ENCODE measurements at places on chromosomes 2 and 18.

GRCh38 chr18:59455728-59456276 is 96.7 kb upstream of the LMAN1 start:
- DNase-seq, result no peak

- no peak for DNase-seq
Measured at GRCh38 chr18:77113361-77114151, 19.0 kb downstream of the MBP start.

- no peak for DNase-seq
Measured at GRCh38 chr2:230097424-230097823, 28.7 kb upstream of the SLC16A14 start.

DNA sequence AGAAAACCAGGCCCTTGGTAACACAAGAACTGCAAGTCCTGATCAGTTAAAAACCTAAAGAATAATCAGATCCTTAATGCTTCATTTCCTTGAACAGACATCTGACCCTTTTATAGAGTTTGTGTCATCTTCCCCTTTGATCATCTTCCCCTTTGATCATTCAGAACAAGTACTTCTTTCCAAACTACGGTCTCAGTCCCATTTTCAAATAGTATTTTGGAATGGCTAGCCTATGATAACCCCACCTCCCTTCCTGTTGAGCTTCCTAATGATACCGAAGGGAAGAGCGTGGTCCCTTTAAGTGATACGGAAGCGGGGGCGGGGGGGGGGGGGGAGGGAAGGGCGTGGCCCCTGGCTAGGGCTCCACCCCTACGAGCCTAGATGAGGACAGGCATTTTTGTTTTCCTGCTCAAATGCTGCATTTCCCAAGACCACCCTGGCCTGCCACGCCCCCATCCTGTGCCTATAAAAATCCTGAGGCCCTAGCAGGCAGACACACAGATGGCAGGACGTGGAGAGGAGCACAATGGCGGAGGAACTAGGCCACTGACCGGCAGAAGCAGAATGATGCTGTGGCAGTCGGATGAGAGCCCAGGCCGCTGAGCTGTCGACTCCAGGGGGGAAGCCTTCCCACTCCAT is 24.1 kb upstream of the CHRNA1 start:
- DNase-seq, result no peak

DNA sequence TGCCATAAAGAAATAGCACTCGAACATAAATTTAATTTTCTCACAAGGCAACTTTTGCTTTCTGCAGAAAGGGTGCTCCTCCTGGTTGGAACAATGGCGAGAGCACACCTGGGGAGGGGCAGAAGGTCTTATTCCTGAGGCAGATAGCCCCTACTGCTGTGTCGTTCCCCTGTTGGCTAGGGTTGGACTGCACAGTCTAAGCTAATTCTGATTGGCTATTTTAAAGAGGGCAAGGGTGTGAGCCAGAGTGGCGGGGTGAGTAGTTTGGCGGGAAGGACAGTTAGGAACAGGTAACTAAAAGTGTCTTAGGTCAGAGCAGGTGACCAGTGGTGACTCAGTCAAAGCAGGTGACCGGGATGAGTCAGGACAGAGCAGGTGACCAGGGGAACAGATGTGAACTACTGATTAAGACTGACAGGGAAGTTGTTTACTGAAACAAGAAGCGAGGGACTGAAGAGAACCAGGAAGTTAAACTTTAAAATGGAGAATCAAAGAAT is 49.7 kb upstream of the AGAP1 start:
- DNase-seq, result no peak

DNA sequence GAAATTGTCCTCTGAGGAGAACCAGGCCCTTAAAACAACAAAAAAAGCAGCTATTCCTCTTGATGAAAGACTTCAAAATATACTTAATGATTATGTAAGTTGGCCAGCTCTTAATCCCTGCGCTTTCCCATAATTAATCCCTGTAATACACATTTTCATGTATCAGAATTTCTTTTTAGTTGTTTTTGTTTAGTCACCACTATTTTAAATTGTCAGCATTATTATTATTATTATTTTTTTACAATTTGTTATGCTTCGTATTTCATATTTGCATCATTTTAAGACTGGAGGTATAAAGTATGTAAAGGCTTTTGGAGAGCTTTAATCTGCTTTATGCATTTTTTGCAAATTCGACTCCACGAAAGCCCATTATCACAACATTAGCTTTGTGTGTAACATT is 152.9 kb downstream of the ACOXL start:
- no peak for DNase-seq

DNA sequence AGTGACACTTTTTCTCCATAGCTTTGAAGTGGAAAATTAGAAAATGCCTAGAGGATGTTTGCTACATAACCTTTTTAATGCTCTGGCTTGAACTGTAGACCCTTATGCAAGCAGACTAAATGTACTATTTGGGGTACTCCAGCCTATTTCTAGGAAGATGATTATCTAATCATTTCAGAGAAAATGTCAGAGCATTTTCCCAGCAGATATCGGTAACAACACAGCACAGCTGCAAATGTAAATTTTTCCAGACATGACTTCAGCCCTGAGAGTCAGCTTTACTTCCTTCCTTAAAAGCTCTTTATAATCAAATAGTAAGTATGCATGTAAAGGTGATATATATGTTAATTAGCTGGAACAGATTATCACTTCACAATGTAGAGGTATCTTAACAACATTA is 1647.1 kb downstream of the SUCLG1 start:
- no peak for DNase-seq

- no peak for DNase-seq
Measured at GRCh38 chr18:3979024-3979423, 476.1 kb downstream of the DLGAP1 start.

- DNase-seq, result no peak
Measured at GRCh38 chr18:65906621-65907034, 155.8 kb downstream of the CDH7 start.

DNA sequence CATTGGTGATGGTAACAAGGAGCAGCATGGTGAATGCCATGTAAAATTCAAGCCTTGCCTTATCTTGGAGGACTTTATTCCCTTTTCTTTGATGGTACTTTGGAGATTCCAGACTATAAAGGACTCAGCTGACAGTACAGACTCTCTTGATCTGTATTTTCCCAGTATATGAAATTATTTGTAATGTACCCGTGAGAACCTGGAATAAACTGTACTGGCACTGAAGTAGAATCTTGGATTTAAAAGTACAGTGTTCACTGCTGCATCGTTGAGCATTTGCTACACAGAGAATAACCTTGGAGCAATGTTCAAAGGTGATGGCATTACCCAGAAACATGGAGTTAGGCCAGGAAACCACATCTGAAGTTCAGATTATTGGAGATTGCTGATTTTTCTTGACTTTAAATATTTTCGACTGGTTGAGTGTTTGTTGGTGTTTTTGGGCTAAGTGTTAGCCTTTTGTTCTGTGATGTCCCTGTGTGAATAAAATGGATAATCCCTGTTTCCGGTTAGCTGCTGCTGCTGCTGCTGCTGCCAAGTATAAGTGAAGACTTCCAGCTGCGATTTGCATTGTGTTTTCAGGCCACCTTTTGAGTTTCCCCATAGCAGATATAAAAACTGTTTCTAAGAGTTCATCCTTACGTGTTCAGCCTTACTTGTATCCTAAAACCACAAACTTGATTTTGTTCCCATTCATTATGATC is 122.0 kb downstream of the SPTBN1 start:
- no peak for DNase-seq

GRCh38 chr2:64405581-64406406 is 48.2 kb upstream of the LGALSL start:
- DNase-seq, result peak; percentile 55

GRCh38 chr2:112793449-112793978 is 9.2 kb upstream of the IL1A start:
- DNase-seq, result peak; percentile 90

DNA sequence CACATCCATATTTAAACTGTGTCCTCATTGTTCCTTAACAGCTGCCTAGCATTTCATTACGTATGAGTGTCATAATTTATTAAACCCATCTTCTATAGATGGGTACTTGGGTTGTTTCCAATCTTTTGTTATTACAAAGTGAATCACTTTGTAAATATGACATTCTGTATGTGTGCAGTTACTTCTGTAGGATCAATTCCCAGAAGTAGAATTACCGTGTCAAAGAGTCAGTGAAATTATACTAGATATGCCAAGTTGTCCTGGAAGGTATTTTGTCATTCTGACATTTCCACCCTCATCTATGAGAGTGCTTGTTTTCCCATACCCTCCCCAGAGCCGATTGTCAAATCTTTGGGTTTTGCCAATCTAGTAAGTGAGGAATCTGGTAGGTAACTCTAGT is 194.5 kb upstream of the APCDD1 start:
- DNase-seq, result peak; percentile 36

DNA sequence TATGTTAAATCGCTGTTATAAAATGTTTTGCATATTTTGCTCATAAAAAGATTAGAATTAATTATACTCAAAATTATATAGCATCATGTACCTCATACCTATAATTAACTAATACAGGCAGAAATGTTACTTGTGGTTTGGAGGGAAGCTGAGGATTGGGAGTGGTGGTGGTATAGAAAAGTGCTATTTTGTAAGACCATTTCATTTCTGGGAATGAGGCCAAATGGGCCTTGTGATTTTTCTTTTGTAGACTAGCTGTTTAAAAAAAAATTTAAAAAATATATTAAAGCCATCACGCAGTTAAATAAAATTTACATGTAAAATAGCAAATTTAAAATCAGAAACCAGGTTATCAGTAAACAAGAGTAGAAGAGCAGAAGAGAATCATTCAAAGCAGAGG is 560.8 kb upstream of the FAM98A start:
- DNase-seq, result no peak

GRCh38 chr2:44130441-44130840 is 38.2 kb upstream of the PPM1B start:
- peak; percentile 38 for DNase-seq

- peak; percentile 75 for DNase-seq
Measured at GRCh38 chr2:159157361-159158209, 128.9 kb downstream of the WDSUB1 start.

DNA sequence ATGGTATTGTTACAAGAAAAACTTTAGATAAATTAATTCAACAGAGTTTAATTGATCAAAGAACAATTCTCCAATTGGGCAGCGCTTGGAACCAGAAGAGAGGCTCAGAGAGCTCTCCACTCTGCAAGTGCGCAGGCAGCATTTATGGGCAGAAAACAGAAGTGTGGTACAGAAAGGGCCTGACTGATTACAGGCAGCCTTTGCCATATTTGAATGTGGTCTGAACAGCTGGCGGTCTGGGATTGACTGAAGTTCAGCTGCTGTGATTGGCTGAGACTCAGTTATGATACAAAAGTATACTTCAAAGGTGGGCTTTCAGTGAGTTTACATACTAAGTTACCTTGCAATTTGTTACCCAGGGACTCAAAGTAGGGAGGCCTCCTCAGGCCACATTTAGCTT is 301.3 kb upstream of the ID2 start:
- no peak for DNase-seq

- DNase-seq, result no peak
Measured at GRCh38 chr18:35998967-35999366, 26.5 kb downstream of the RMP24 start.

- DNase-seq, result no peak
Measured at GRCh38 chr2:208686665-208687064, 280.1 kb downstream of the PTH2R start.

- peak; percentile 96 for DNase-seq
Measured at GRCh38 chr2:69652206-69652605, 8.7 kb upstream of the AAK1 start.

DNA sequence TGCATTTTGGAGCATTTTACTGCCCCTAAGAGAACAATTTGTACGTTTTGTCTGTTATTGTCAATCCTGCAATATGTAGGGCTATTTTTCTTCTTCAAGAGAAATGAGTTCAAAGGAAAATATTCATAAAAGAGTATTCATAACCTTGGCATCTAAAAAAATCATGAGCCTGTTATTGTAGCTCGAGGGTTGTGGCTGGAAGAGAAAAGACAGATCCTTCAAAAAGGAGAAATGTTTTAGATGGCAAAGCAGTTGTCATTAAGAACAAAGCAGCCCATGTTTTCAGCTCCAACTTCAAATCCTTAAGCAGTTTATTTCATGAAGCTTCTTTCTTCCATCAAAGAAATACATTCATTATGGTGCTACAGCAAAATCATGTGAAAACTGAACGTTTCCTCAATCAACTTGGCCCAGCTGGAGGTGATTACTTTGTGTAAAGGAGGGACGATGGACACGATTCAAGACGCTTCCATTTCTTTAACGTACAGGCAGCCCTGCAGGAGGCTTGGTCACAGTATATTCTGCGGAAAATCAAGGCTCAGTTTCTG is 31.4 kb downstream of the QPCT start:
- no peak for DNase-seq

DNA sequence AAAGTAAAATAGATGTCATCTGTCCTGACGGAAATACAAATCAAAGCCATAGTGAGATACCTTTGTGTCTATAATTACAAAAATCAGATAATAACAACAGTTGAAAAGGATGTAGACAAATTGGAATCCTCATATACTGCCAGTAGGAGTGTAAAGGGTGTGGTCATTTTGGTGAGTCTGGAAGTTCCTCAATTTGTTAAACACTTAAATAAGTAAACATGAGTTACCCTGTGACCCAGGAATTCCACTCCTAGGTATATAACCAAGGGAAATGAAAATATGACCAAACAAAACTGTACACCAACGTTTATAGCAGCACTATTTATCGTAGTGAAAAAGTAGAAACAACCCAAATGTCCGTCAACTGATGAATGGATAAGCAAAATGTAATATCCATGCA is 24.0 kb downstream of the R3HDM1 start:
- DNase-seq, result no peak

GRCh38 chr2:100365434-100365833 is 43.1 kb upstream of the LONRF2 start:
- DNase-seq, result peak; percentile 97

GRCh38 chr18:28078298-28078697 is 98.6 kb downstream of the CDH2 start:
- no peak for DNase-seq

DNA sequence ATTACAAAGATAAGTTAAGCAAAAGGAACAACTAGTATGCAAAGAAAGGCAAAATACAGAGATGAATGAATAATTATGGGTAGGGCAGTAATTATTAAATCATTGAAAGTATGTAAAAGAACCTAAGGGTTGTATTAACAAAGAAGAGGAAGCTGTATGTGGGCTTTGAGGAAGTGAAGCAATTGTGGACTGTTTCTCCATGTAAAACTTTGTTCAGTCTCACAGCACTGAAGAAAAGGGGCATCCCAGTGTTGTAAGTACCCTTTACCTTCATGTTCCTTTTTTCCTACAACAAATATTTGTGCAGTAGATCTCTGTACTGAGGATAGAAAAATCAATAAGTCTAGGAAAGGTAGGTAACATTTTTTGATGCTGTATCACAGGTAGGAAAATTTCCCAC is 388.7 kb upstream of the NRP2 start:
- DNase-seq, result no peak

- no peak for DNase-seq
Measured at GRCh38 chr18:24799720-24800119, 339.3 kb downstream of the HRH4 start.

- no peak for DNase-seq
Measured at GRCh38 chr2:217396165-217396564, 536.3 kb upstream of the TNP1 start.

Data from foreskin keratinocyte (primary cell).